ENCODE measurements at places on chromosomes 5 and 9. TPM values are rescaled to one million over a fixed set of nuclear protein-coding genes. Genes with fewer than 3 reads are reported as not detected.

- peak; percentile 80 for ATAC-seq
Measured at GRCh38 chr5:74382987-74383593, 257.4 kb downstream of the ENC1 start.

- ATAC-seq: no peak
Measured at GRCh38 chr9:27369591-27369990, 72.6 kb upstream of the EQTN start.

- ATAC-seq: no peak
Measured at GRCh38 chr5:93570294-93571113, 10.5 kb downstream of the NR2F1-AS1 start.

GLRA1 gene
- not detected for total RNA-seq

DNA sequence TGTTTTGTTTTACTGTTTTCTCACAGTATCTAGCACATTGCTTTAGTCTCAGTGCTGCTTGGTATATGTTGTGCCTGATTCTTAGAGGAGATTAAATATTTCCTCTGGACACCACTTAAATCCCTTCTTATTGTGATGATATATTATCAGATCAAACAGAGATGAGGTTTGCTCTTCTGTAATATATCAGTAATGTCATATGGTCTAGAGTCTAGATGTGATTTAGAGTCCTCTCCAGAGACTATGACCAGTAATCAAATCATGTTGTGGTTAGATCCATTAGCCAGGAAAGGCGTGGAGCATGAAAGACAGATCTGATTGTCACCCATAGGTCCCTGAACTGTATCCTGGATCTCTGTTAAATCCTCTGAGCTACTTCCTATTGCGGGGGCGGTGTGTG lies 24.4 kb downstream of the CAMK4 start:
- ATAC-seq: no peak

DNA sequence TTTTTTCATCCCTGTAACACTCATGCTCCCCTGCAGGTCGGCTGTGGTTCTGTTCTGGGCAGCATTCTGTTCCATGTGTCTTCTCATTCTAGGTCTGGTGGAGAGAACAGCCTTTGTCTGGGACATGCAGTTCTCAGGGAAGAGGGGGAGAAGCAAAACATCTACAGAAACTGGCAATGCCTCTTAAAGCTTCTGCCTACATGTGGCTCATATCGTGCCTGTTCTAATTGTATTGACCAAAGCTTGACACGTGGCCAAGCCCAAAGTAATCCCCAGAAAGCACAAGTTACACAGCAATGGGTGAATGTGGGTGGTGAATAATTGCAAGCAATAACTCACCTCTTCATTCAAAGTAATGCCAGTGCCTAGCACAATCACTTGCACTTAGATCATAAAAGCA lies 218.2 kb upstream of the IL12B start:
- no peak for ATAC-seq

GRCh38 chr5:14442536-14442935 lies 139.1 kb upstream of the OTULINL start:
- ATAC-seq: no peak

GRCh38 chr5:165783024-165783423 lies 2277.6 kb downstream of the MAT2B start:
- ATAC-seq: no peak

DIPK1B gene
- 24.4 TPM for total RNA-seq

DNA sequence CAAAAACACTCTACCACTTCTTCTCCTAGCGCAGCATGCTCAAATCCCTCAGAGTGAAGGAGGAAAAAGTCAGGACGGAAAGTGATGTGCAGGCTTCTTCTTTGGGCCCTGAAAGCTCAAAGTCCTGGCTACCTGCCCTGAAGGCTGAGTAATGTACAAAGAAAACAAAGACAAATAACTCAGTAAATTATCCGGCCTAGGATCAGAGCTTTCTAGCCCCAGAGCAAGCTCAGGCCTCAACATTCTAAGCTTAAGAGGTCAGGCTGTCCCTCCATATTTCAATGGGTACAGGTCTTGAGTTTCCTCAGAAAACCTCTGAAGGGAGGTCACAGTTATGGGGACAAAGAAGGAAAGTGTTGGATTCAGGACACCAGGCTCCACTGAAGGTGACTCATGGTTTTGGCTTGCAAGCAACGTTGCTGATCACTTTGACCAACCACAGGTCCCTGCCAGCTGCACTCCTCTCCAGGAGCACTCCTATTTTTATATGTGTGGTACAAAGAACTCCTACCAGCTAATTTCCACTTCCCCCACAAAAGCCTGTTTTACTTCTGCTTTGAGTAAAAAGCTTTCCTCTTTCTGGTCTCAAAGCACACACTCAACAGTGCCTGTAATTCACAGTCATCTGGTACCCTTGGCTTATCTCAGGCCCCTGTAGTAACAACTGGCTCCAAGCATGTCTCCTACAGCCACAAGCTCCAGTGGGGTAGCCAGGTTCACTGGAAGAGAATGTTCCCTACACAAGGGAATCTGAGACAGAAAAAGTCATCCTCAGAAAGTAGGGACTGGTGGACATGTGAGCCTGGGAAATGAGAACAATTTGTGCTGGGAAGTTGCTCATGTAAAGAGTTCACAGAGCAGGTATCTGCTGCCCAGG lies 115.7 kb downstream of the UGCG start:
- ATAC-seq: peak; percentile 92

GRCh38 chr5:142324136-142324870 lies 518 bp downstream of the SPRY4 start:
- peak; percentile 70 for ATAC-seq

GRIN1 gene
- total RNA-seq: 0.13 TPM

- ATAC-seq: no peak
Measured at GRCh38 chr9:107218829-107219485, 64.1 kb upstream of the RAD23B start.

CEP120 gene
- 17.2 TPM for total RNA-seq

DNA sequence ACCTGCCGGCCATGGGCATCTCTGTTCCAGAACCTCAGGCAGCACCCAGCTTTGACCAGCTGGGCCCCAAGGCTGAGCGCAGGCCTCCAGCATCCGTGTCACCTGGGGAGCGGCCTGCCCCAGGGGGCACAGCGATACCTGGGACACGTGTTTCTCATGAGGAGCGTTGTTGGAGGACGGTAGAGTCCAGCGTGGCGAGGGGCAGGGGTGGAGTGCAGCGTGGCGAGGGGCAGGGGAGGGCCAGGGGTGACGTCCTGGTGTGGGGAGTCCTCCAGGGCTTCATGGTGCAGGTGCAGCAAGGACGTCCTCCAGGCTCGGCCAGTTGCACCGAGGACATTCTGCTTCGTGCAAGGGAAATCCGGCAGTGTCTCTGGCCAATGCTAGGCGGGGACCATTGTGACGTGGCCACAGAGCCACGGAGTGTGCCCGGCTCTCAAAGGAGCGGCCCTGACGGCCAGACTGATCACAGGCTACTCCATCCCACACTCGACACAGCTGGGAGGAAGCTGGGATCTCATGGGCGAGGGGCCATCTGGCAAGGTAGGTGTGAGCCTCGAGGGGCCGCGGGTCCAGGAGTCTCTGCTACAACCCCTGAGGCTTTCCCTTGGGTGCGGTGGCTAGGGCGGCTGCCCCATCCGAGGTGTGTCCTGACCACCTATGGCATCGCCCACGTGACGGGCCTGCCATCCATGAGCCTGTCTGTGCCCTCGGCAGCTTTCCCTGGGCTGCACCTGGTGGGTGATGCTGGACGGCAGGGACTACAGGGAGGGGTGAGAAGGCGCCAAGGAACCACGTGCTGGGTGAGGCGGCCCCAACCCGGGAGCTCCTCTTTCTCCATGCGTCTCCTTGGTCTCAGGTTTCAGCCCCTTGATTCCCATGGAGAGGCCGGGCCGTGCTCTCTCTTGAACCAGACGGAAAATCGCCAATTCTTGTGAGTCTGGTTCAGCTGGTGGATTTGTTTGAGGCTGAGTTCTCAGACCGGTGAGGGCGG lies 33.8 kb downstream of the SLC9A3 start:
- no peak for ATAC-seq

SCGB3A2 gene
- total RNA-seq: not detected

SOX30 gene
- total RNA-seq: not detected

C9orf72 gene
- total RNA-seq: 11.4 TPM

- no peak for ATAC-seq
Measured at GRCh38 chr9:111035543-111036428, 2.5 kb downstream of the LPAR1 start.

DNA sequence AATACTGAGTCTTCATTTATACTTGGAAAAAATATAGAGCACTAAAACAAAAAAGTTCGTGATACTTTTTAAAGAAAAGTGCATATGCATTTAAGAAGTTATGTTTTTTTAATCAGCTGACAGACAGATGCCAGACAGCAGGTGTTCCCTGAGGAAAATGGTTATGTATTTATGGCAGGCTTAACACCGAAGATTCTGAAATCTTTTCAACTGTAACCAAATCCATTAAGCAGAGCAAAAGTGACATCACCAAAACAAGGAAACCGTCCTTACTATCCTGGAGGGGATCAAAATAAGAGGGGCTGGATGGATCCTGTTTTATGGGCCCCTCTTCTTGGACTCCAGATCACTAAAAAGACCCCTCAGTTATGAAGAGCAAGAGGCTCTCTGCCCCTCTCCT lies 404.9 kb upstream of the ADAMTS16 start:
- ATAC-seq: no peak

VCAN gene
- total RNA-seq: 26.8 TPM

IL5 gene
- total RNA-seq: not detected

DNA sequence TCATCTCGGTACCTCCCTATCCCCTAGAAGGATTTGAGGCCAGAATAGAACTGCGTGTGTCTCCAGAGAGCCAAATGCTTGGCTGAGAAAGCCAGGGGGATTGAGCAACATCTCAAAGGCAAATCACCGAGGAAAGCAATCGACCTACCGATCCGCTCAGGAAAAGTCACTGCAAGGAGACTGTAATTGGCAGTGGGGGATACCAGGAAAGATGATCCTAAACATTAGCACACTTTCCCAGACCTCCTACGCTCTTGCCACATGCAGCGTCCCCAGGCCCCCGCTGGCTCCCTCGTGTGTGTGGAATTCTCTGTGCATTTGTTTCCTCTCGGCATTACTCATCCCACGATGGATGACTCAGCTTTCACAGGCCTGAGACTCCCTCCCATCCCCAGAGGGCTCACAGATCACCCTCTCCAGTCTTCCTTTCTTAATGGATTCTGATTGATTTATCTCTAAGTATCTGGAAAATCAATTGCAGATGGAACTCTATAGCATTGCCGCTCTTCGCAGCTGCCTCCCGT lies 82.2 kb upstream of the ICE1 start:
- ATAC-seq: peak; percentile 90

UNC13B gene
- total RNA-seq: 29.6 TPM

- no peak for ATAC-seq
Measured at GRCh38 chr9:95556521-95556920, 39.8 kb upstream of the PTCH1 start.

TRPM3 gene
- total RNA-seq: 0.47 TPM

GRCh38 chr9:96440671-96441199 lies 9.2 kb upstream of the HABP4 start:
- ATAC-seq: no peak

GRCh38 chr5:31194468-31194813 lies 955 bp downstream of the CDH6 start:
- no peak for ATAC-seq

- no peak for ATAC-seq
Measured at GRCh38 chr5:138159666-138160065, 18.8 kb downstream of the BRD8 start.

DNA sequence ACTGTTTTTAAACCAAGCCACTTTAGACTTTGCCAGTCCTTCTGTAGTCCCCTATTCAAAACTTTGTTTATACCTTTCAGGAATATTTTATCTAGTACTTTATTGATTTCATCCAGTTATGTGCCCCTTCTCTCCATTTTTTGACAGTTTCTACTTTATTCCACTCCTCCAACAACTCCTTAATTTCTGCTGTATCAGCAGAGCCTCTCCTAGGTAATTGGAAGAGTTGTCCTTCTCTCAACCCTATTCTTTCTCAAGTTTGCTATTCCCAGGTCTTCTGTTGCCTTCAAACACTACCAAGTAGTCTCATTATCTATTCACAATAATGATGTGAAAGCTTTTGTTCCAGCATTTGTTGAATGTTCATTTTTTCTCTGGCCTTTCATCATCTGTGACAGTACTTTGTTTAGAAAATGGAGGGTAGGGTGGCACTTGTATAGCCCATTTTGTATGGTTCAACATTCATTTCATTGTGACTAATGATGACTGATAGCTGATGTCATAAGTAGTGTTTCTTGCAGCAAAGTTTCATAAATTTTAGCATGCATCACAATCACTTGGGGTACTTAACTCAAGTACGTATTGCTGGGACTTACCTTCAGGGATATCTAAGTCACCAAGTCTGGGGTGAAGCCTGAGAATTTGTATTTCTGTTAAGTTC lies 204.4 kb upstream of the DMRT1 start:
- ATAC-seq: no peak

DNA sequence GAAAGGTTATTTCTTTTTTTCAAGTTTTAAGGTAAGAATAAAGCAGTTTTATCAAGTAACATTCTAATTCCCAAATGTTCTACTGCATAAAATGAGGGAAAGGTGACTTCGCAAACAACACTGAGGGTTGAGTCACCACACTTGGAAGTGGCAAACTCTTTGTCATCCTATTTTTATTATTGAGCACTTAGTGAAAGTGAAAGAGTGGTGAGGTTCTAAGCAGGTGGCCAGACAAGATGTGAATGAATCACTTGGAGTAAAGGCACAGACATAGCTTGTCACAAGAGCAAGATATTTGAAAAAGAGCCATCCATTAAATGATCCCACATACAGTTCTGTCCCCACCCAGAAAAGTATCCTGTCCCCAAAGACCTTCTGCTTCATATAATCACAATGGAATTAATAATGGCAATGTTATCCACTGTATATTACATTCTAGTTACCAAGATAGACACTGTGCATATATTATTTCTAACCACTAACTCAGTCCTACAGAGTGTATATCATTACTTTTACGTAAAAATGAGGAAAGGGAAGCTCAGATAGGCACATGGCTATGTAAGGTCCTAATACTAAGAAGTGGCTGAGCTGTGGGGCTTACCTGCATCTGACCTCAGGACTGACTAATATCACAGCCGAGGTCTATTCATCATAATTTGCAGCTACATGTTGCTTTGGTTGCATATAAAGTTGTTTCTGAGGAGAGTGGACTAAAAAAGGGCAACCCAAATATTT lies 730.4 kb upstream of the MEF2C start:
- ATAC-seq: no peak

PCDHGA11 gene
- 1.9 TPM for total RNA-seq

- no peak for ATAC-seq
Measured at GRCh38 chr5:171391996-171392577, 4.4 kb downstream of the NPM1 start.

FAF2 gene
- total RNA-seq: 25.4 TPM

DNA sequence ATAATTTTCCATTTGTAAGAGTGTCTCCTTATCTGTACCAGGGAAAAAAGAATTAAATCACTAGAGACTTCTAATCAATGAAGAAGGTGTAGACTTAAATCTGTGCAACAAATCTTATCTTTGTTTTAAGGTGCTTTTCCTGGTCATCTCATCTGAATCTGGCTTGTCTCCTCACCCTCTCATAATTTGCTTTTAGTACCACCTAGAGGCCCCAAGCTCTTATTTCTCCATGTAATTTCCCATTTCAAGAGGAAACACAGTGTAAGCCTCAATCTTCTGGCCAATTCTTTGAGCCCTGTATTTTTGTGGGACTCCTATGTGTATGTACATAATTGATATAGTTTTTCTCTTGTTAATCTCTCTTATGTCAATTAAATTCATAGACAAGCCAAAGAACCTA lies 1975.3 kb upstream of the CDH6 start:
- no peak for ATAC-seq

C5orf52 gene
- not detected for total RNA-seq

DAB2IP gene
- 43.4 TPM for total RNA-seq

PTAR1 gene
- 91.8 TPM for total RNA-seq

- ATAC-seq: no peak
Measured at GRCh38 chr9:136849960-136850865, 1.0 kb downstream of the PHPT1 start.
